ENCODE measurements at places on chromosomes 7 and 10.
A peak's percentile ranks its signal among the peaks of the same experiment; 100 is the strongest.

DNA sequence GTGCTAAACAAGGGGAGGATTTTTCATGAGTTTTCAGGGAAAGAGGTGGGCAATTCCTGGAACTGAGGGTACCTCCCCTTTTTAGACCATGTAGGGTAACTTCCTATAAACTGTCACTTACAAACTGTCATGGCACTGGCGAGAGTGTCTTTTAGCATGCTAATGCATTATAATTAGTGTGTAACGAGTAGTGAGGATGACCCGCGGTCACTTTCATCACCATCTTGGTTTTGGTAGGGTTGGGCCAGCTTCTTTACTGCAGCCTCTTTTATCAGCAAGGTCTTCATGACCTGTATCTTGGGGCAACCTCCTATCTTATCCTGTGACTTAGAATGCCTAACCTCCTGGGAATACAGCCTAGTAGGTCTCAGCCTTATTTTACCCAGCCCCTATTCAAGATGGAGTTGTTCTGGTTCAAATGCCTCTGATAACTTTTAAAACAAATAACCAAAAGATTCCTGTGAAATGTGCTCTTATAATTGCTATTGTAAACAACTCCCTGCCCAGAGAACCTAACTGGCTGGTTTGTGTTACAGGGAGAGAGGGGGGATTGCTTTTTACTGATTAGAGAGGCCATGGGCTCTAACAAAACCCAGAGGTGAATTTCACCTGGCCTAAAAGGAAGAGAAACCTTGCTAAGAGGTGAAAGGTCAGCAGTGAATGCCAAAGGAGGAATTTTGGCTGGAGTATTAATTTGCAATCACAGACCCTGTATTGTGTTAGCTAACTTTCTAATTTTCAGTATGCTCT is 64.3 kb downstream of the EEPD1 start:
- no peak for DNase-seq

- no peak for DNase-seq
These were observed 91.3 kb downstream of the TCF7L2 start for GRCh38 chr10:113041324-113041723.

GRCh38 chr10:97701438-97702069 is 12.0 kb upstream of the MARVELD1 start:
- no peak for DNase-seq

DNA sequence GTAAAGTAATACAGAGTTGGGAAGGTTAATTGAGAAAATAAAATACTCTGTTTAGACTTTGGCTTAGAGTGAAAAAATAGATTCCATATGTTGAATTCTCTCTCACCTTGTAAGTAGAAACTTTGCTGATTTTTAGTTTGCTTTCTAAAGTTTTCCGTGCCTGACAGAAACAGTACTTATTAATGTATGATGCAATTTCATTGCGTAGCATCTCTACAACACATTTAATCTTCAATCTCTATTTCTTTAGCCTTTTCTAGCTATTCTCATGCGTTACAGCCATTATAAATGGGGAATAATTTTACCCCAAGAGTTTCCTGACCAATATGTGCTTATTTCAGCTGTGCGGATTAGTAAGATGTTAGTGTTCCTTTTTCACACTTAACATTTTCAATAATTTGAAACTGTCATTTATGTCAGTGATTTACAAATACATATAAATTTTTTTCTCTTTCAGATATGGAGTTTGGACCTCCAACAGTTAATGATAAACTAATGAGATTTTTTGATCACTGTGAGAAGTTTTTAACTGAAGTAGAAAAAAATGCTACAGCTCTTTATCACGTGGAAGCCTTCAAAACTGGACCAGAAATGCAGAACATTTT is 3.3 kb downstream of the MINPP1 start:
- DNase-seq, result no peak

DNA sequence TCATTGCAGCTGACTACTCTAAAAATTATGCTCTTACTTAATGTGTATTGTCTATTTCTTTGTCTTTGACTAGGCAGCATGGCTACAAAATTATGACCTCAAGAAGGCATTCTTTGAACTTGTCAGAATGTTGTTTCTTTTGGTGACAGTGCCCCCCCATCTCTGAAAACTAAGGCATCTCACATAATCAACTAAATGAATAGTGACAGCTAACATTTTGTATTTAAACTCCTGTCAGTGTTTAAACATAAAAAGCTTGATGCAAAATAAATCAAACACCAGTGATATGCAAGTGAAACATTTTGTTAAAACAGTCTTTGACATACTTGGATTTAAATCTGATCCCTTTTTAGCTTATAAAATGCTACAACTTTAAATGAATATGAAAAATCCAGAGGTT is 233.5 kb downstream of the FOXP2 start:
- no peak for DNase-seq

- DNase-seq, result no peak
These were observed 42.7 kb upstream of the PITRM1 start for GRCh38 chr10:3215153-3215775.

GRCh38 chr7:84372155-84372621 is 177.6 kb upstream of the SEMA3A start:
- peak; percentile 91 for DNase-seq

- DNase-seq, result no peak
These were observed 831 bp downstream of the CCDC7 start for GRCh38 chr10:32446536-32447406.

DNA sequence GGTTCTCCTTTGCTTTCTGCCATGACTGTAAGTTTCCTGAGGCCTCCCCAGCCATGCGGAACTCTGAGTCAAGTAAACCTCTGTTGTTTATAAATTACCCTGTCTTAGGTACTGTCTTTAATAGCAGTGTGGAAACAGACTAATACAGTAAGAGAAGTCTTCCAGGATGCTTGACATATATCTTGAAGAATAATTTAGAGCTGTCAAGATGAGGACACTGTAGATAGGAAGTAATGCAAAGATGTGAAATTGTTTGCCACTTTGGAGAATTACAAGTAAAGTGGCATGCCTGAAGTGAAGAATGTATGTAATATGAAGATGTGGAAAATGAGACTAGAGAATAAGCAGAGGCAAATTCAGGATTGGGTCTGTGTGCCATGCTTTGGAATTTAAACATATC is 2.9 kb upstream of the CADPS2 start:
- no peak for DNase-seq

GRCh38 chr10:68053553-68053952 is 21.5 kb downstream of the HERC4 start:
- DNase-seq, result no peak

- no peak for DNase-seq
These were observed 140.6 kb downstream of the PTPN20 start for GRCh38 chr10:47051741-47052238.

DNA sequence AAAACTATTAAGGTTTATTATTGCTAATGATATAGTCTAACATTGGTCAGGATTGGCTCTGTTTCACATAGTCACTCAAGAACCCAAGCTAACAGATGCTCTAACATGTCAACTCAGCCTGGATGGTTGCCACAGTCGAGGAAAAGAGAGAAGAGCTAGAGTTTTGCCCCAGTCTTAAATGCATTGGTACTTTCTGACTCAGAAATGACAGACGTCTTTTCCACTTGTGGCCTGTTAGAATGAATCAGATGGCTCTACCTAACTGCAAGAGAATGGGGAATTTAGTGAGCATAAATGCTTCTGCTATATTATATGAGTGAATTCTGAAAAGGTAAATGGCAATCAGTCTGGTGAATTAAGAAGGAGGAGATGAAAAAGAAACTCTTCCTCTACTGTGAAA is 13.9 kb downstream of the HECTD2 start:
- no peak for DNase-seq

- DNase-seq, result no peak
These were observed 51.9 kb upstream of the PTN start for GRCh38 chr7:137395420-137395819.

GRCh38 chr7:124031919-124032318 is 948 bp downstream of the TMEM229A start:
- DNase-seq, result no peak

DNA sequence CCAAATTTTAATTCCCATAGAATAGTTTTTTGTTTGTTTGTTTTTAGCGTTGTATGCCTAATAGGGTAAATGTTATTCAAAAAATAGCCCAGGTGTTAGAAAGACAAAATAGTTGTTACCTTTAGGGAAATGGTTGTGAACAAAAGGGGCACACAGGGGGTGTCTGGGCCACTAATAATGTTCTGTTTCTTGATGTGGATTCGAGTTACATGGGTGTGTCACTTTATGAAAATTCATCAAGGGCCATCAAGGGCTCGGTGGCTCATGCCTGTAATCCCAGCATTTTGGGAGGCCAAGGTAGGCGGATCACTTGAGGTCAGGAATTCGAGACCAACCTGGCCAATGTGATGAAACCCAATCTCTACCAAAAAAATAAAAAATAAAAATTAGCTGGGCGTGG is 531.8 kb upstream of the C7orf33 start:
- DNase-seq, result no peak

DNA sequence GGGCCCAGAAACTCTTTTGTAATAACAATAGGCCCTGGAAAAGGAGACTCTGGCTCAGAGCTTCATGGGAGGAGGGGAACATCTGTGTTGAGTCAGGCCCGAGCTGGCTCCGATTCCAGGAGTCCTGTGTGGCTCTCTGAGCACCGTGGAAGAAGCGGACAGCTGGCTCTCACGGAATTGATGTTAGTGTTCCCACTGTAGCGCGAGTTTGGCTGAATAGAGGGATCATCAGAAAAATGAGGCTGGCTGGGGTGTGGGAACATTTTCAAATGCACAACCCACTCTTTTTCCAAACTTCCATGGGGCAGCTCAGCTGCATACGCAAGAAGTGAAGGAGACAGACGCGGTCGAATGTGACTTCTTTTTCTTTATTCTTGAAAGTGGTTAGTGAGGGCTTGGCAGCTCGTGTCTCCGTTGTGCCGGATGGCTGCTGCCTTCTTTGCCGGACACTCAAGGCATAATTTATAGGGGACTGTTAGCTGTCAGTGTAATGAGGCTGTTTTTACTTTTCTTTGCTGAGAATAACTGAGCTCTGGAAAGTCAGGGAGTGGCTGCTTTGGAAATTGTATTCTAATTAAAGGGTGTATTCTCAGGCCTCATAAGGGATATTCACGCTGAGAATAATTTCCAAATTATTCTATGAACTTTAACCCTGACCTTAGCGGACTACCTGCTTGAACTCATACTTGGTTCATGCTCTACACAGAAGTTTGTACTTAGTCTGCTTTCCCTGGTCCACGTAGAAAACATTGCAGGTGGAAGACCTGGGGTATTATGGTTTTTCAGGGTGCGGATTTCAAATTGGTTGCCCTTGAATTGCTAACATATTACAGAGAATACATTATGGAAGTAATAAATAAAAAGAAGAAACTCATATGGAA is 23.1 kb downstream of the MDFIC start:
- peak; percentile 85 for DNase-seq

- no peak for DNase-seq
These were observed 56.7 kb downstream of the SNX10 start for GRCh38 chr7:26348234-26348851.

GRCh38 chr10:126062131-126063032 is 166.0 kb downstream of the FANK1 start:
- peak; percentile 91 for DNase-seq

DNA sequence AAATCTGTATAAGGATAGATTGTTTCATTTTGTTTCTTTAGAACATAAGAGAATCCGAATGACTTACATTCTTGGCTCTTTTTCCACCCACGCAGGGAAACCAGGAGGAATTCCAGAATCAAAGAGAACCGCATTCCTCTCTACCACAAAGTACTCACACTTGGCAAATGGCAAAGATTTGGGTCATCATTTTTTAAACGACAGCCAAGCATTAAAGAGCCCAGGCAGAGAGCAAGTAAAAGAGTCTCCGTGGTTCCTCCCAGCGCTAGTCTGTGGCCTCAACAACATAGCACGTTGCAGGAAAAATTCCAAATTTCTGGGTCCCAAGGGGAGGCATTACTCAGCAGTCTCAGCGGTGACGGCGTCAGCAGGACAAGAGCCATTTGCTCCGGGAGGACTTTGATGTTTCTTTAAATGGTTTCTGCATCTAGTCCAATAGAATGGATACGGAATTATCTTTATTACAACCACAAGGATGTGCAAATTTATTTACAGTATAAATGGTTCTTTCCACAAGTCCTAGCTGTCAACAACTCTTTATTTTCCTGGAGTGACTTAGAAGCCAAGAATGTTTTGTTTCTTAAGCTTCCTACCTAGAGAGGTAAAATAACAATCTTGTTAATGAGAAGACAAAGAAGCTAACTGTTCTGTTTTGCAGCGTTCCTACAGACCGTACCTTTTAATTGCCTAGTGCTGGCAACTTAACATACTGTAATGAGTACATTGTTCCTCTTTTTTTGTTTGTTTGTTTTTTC is 232.5 kb downstream of the SKIDA1 start:
- DNase-seq, result peak; percentile 96

GRCh38 chr10:76138286-76138685 is 706.9 kb downstream of the LRMDA start:
- no peak for DNase-seq

DNA sequence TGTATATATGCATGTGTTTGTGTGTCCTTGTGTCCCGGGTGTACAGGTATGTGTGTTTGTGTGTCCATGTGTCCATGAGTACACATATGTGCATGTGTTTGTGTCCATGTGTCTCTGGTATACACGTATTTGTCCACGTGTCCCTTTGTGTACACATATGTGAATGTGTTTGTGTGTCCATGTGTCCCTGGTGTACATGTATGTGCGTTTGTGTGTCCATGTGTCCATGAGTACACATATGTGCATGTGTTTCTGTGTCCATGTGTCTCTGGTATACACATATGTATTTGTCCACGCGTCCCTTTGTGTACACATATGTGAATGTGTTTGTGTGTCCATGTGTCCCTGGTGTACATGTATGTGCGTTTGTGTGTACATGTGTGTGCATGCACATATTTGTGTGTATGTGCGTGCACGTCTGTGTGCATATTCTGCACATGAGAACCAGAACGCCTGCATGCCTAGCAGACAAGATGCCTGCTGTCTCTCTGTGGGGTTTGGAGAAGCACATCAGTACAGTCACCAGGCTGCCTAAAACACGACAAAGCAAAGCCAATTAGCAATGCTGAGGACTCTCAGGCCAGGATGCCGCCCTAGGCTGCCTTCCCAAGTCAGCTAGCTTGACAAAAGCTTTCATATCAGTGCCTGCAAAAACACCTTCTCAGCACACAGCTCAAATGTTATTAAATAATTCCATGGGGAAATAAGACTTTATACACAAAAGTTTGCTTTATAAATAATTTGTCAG is 327.8 kb downstream of the PTPRN2 start:
- no peak for DNase-seq

- DNase-seq, result no peak
These were observed 492.9 kb downstream of the TNS3 start for GRCh38 chr7:47089068-47089417.

GRCh38 chr10:100748231-100749058 is 3.1 kb downstream of the PAX2 start:
- no peak for DNase-seq

DNA sequence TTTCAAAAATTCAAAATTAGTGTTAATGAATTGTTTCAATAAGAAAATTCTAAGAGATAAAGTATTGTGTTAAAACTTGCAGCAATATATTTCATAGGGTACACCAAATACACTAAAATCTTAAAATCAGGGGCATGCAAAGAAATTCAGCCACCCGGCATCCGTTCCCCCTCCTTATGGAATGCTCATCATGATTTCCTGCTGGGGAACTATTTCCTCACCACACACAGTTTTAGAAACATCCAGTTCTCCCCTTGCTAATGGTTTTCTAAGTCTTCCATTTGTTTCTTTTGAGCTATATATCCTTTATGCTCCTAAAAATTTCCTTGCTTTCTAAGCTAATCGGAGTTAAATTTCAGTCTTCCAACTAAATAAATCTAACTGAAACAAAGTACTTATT is 60.7 kb downstream of the CHCHD3 start:
- no peak for DNase-seq

- DNase-seq, result no peak
These were observed 8.3 kb upstream of the CALML5 start for GRCh38 chr10:5507649-5508131.
